ENCODE measurements at places on chromosomes 2 and 18.
A peak's percentile ranks its signal among the peaks of the same experiment; 100 is the strongest.

DNA sequence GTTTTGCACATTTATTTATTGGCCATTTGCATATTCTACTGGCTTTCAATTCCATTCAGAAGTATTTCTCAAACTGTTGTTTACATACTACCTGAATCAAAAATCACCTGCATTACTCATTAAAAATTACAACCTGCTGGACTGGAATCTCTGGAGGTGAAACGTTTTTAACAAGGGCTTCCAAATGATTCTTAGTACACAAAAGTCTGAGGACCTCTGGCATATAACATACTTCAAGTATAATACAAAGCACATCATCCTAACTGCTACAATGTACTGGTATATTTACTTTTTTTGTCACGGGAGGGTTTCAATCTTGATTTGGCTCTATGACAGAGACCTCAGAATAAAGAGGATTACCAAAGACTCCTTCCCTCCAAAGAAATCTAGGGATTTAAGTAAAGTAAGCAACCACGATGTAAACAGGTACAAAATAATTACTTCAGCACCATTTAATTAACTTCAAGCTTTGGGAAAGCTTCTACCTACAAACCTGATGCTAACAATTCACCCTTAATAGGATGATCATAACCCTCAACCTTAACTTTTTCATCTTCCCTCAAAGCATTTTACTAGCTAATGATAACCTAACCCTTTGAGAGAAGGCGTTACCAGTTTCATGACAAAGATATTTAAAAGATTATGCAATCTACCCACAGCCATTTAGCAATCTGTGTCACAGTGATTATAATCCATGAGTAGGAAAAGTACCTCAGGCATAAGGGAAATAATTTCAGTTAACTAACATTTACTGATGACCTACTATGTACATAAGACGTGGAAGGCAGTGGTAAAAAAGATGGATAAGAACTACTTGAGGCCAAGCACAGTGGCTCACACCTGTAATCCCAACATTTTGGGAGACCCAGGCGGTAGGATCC is 24.7 kb downstream of the ATAD2B start:
- no peak for DNase-seq

DNA sequence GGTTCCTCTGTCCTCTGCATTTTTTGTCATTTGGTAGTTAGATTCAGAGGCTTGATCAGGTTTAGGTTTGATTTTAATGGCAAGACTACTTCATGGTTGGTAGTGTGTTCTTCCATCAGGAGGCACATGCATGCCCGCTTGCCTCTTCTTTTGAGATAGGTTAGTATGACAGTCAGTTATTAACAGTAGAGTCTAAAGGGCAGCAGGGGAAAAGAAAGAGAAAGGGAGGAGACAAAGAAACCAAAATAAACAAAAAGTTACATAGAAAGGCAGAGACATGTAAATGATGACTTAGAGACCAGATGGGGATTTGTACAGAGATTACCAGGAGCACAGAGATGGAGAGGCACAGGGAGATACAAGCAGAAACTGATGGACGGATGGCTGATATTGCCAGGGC is 10.2 kb upstream of the RMP24 start:
- no peak for DNase-seq

DNA sequence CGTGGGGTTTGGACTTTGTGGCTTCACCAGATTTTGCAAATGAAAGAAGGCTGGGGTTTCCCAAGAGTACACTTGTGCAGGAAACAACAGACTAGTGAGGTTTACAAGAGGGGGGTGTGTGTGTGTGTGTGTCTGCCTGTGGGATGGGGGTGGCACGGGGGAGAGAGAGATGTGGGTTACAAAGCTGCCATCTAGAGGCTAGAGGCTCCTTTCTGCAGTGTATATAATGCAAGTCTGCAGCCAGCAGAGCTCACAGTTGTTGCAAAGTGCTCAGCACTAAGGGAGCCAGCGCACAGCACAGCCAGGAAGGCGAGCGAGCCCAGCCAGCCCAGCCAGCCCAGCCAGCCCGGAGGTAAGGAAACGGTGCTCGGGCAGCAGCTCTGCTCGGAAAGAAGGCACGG is at the start of gene ACKR3:
Gene ACKR3, plus strand, starts transcription at position 253 of the 401 bp plus-strand sequence. CDS start 10,641 bp downstream, outside the sequence.
- DNase-seq: peak; percentile 70

- peak; percentile 56 for DNase-seq
Observed at GRCh38 chr2:196988639-196989038, 62.1 kb upstream of the PGAP1 start.

DNA sequence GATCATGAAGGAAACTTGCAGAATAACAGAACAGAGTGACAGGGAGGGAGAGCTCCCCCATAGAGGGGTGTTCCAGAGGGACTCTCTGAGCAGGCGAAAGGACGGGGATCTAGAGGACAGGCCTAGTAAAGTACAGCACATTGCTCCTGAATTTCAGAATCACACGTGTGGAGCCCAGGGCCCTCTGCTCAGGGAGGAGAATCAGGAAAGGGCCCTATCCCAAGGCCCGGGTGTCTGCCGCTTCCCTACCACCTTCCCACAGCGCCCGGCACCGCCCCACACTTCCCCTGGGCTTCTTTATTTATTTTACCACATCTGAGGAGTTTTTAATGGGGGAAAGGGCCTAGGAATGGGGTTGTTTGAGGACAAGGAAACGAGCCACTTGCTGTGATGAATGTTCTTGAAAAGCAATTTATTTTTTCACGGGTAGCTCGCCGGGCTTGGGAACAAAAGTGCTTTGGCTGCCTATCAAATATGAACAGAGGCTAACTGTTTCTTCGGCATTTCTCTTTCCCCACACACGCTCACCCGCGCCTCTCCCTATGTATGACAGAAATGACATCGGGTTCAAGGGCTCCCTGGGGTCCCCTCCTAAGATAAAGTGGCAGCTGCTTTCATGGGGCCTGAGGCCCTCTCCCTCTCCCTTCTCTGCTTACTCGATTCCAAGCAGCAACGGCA is 79.3 kb upstream of the GLI2 start:
- DNase-seq: no peak

DNA sequence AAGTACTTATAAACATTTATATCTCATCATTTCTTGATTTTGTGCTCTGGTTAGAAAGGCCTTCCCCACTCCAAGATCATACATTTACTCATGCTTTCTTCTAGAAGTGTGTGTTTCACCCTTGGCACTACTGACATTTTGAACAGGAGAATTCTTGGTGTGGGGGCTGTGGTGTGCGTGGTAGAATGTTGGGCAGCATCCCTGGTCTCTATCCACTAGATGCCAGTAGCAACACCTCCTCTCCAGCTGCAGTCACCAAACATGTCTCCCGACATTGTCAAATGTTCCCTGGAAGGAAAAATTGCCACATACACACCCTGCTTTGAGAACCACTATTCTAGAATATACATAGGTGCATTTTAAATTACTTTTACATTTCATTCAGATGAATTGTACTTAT is 8.7 kb upstream of the TGIF1 start:
- no peak for DNase-seq
